ENCODE measurements at places on chromosomes 6 and 20.

GRCh38 chr20:46803123-46804020 is 91.3 kb upstream of the EYA2 start:
- no peak for DNase-seq

- DNase-seq, result no peak
Measured at GRCh38 chr20:18176318-18176785, 38.7 kb downstream of the KAT14 start.

DNA sequence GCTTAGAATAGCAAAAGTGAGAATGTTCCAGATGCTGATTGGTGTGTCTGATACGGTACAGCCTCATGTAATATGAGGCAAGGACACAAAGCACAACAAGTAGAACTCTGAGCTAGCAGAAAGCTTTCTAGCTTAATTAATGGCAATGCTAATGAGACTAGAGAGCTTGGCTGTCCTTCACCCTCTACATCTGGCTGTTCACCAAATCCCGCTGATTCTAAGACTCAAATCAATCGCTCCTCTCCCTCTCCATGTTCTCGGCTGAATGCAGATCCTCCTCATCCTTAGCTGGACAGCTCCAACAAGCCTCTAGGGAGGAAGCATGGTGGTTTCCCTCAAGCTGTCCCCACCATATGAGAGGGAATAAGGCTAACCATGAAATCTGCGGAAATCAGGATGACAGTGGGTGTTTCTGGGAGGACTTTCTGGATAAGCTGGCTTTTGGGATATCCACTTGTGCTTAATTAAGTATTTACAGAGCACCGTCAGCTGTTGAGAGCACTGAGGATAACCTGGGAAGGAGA is 128.9 kb downstream of the FOXC1 start:
- no peak for DNase-seq

DNA sequence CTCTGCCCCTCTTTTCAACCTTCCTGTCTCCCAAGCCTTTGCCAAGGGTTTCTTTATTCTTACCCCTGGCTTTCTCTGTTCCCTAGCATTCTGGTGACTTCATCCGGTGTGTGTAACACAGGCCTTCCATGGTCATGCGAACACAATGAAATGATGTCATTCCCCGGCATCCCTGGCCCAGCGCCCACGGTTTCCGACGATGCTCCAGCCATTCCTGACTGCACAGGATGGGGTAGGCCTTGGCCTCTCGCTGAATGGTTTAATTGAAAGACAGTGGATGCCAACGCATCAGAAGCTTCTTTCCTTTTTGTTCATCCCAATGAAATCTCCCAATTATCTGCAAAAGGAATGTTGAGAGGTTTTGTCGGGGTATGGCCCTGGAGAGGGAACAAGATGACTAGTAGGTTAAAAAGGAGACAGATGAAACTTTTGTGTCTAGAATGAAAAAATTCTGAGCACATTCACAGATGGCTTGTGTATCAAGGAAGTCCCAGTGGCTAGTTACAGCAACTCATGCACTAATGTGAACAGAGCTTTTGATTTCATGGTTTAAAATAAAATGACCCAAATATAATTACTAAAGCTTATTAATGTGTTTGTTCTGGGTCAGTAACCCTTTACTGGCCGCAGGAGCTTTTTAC is 655.0 kb downstream of the QKI start:
- no peak for DNase-seq

- DNase-seq, result no peak
Measured at GRCh38 chr6:168132531-168133167, 53.6 kb upstream of the FRMD1 start.

DNA sequence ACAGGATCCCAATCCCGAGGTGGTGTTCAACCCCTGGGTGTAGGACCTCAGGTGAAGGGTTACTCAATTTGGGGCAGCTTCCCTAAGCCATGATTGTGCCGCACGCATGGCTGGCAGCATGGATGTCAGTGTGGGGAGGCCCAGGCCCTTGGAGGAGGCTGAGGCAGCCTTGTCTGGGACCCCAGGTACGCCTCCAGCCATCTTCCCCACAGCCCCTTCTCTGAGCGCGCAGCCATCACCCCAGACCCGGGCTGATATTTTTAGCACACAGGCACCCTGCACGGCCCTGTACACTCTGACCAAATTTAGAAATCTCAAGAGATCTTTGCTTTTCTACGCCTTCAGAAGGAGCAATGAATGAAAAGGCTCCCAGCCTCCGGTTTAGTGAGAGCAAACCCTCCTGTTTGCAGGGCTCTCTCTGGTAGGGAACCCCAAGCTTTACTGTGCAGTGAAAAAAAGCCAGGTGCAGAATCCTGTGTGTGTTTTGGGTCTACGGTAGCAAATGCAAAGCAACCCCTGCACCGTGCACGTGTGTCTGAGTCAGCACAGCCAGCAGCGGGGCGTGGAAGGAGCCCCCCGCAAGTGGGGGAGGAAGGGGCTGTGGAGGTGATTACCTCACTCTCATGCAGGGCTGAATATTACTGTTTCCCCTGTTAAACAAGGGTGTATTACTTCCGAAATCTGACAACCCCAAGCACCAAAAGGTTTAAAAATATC is 44.3 kb downstream of the CTCFL start:
- no peak for DNase-seq

GRCh38 chr6:119620846-119621555 is 271.4 kb upstream of the MAN1A1 start:
- peak; percentile 76 for DNase-seq

- DNase-seq, result peak; percentile 32
Measured at GRCh38 chr6:11144393-11144851, 32.9 kb upstream of the ERVFRD-1 start.

GRCh38 chr6:83019741-83020140 is 45.9 kb downstream of the UBE3D start:
- DNase-seq, result no peak

- DNase-seq, result no peak
Measured at GRCh38 chr6:112113431-112113830, 26.0 kb downstream of the FAM229B start.

DNA sequence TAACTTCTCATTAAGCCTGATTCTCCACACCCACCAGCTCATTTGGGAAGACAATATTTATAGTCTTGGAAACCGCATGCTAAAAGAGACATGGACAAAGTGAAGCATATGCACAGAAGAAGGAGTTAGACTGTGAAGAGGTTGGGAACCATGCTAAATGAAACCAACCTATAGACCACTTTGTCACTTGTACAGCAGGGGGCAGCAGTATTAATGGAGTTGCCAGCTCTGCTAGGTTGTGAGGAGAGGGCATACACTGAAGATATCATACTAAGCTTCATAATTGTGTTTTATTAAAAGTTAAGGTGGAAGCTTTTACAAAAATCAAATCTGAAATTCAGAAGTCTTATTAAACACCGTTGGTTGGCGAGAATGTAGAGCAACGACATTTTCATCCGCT is 38.3 kb upstream of the HMGCLL1 start:
- no peak for DNase-seq

DNA sequence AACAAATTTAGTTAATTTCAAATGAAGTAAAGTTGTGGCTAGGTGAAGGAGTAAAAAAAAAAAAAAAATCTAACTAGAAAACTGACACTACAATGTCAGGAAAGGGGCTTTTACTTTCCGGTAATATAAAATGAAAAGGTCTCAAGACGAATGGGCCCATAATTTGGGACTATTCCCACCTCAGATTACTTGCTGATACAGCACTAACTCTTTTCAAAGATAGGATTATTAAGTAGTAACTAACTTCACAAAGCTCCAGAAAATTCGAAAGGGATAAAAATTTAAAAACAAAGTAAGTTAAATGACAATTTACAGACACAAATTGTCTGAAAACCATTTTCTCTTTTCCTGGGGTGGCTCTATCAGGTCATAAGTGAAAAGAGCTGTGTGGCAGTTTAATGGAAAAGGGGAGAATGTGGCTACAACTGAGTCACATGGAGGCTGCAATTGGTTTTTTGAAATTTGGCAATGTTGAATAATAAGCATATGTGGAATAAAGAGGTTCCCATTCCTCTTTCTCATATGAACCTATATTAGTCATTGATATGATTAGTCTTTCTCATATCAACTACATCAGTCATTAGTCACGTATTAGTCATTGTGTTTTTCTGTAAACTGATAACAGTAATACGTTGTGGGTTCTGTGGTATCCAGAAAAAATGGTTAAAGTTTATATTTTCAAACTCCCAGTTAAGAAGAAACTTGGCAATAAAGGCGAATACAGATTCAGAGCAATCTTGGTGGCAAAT is 78.0 kb downstream of the RWDD2A start:
- DNase-seq, result peak; percentile 36

GRCh38 chr6:16973545-16974386 is 128.1 kb upstream of the STMND1 start:
- DNase-seq, result no peak

DNA sequence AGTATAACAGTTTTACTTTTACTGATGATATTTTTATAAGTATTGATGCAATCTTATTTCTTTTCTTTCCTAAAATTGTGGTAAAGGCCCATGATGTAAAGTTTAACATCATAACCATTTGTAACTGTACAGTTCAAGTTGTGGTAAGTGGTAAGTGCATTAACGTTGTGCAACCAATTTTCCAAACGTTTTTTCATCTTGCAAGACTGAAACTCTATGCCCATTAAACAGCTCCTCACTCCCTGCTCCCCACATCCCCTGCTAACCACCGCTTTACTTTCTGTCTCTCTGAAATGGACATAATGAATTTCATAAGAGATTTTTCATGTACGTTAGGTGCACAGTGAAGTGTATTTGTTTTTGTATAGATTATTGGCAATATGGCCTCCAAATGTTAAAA is 106.0 kb downstream of the PACRG start:
- no peak for DNase-seq

DNA sequence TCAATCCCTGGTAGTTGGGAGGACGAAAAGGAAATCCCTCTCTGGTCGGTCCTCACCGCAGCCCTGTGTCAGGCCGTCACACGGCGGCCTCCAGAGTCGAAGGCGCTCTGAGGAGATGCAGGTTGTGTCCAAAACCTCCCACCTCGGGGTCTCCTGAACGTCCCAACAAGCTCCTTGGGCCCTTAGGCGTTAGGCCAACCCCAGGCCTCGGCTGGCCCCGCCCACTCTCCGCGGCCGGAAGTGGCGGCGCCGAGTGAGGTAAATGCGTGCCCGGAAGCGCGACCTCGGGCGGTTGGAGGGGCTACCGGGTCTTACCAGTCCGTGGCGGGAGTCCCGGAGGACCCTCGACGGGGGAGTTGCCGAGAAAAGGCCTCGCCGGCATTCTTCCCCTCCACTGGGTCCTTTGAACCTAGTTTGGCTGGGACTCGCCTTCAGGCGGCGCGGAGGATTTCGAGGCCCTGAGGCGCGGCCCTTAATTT is at the start of gene TDRD6:
Gene TDRD6 (plus strand): TSS at position 267 of the 479 bp plus-strand sequence. CDS start 244 bp downstream, outside the sequence.
- DNase-seq, result no peak

DNA sequence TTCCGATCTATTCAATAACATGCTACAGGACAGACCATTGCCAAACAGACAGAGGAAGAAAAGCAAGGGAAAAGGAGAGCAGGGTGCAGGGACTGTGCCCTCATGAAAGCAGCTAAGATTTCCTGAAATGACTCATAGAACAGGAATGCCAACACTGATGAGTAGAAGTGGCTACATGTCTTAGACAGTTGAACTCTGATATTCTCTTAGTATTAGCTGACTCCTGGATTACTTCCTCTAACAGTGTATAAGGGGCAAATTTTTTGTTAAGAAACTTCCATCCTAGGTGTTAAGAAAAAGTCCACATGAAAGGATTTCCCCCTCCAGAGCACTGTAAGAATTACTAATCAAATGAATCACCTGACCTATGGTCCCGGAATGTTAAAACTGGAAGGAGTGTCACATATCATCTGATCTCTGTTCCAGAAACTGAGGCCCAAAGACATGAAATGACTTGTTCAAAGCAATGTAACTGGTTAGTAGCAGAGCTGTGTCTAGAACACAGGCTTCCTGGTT is 224.9 kb downstream of the IBTK start:
- peak; percentile 88 for DNase-seq

- no peak for DNase-seq
Measured at GRCh38 chr6:133983099-133983939, 30.3 kb downstream of the TBPL1 start.

GRCh38 chr20:24102290-24102689 is 113.7 kb upstream of the GGTLC1 start:
- DNase-seq, result no peak

- no peak for DNase-seq
Measured at GRCh38 chr20:1674361-1674760, 16.8 kb upstream of the SIRPG start.

- no peak for DNase-seq
Measured at GRCh38 chr6:38509713-38510112, 130.0 kb downstream of the BTBD9 start.

- no peak for DNase-seq
Measured at GRCh38 chr6:30087876-30088275, 12.3 kb upstream of the RNF39 start.

DNA sequence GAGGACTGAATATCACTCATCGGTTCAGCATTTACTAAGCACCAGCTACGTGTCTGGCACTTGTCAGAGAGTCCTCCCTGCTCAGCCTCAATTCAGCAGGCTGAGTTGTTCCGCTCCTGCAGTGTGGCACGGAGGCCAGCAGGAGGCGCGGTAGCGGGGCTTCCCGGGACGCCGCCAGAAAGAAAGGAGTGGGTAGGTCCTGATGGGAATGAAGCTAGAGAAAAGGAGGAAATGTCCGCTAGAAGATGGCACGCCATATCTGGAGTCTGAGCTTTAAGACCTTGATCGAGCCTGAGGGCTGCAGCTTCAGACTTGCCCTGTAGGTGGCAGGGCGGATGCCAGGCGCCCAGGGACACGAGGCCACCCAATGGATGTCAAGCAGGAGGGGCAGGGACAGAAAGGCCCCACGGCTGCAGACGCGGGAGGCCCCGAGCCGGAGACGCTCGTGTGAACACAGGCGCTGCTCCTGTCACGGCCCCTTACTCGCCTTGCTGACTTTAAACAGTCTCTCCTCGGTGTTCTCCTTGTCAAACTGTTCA is 18.7 kb downstream of the SERPINB6 start:
- peak; percentile 50 for DNase-seq

DNA sequence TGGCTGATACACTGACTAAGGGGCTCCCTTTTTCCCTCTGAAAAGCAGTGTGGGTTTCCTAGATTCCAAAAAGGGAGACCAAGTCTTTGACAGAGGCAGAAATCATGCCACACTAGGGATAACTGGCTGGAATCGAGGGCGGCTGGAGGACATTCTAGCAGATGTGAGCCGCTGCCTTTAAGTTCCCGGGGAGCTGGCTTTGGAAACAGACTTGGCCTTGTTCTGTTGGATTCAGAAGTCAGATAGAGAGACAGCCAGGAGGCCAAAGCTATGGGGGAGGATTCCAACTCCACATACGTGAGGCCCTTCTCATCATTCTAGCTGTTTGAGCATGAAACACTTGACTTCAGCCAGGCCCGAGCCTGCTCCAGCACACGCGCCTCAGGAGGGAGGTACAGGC is 109.9 kb upstream of the FOXC1 start:
- DNase-seq, result no peak

GRCh38 chr6:31971279-31971992 is 502 bp downstream of the DXO start:
- DNase-seq, result no peak
